NCI-H2107 (cell line): ENCODE measurements at places on chromosomes 13 and 19.

DNA sequence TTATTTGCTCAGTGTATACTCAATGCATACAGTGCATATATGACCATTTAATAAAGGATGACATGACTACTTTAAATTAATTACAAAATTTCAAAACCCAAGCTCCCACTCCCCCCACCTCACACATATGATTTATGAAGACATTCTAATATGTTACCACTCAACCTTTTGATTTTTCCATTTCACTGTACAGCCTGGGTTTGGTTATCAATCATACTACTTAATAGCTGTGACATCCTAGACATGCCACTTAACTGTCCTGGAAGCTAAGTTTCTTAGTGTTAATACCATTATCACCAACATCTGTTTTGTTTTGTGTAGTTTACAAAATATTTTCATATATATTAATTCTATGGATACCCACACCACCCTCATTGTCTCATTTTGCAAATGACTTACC, 42.2 kb downstream of the UBL3 start:
- no peak for DNase-seq

- DNase-seq = no peak
These were observed 904 bp upstream of the SIGLEC9 start for GRCh38 chr19:51123802-51124201.

GRCh38 chr13:98686270-98686669, 66.2 kb downstream of the SLC15A1 start:
- DNase-seq = no peak

DNA sequence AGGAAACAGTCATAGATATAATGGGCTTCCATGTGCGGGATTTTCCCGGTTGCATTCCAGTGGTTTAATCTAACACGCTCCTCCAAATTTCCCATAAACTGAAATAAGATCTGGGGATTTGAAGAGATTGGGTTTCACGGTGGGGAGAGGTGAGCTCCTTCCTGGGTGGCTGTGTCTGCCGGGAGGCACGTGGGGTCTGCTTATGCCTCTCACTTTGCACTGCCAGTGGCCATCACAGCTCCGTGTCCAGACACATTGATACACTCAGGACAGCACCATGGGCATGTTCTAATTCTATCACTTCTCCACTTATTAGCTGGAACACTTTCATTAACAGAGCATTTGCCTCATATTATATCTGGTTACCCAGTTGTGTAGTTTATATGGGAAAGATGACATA, 73.4 kb downstream of the SOX1 start:
- no peak for DNase-seq

DNA sequence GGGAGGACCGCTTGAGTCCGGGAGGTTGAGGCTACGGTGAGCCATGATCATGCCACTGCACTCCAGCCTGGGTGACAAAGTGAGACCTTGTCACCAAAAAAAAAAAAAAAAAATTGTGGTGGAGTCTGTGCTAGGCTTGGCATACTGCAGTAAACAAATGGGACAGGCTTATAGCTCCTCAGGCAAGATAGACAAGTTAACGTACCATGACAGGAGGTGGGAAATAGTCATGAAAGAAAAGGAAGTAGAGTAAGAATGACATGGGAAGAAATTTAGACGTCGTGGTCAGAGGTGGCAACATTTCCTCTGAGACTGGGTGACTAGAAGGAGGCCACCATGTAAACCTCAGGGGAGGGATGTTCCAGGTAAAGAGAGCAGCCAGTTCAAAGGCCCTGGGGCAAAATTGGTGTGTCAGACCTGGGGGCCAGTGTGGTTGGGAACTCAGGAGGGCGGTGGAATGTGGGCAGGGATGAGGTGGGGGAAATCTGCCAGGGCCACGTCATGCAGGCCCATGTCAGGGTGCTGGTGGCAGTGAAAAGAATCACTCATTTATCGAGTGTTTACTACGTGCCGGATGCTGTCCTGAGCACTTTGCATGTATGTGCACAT, 5.6 kb downstream of the SNRPA start:
- no peak for DNase-seq

DNA sequence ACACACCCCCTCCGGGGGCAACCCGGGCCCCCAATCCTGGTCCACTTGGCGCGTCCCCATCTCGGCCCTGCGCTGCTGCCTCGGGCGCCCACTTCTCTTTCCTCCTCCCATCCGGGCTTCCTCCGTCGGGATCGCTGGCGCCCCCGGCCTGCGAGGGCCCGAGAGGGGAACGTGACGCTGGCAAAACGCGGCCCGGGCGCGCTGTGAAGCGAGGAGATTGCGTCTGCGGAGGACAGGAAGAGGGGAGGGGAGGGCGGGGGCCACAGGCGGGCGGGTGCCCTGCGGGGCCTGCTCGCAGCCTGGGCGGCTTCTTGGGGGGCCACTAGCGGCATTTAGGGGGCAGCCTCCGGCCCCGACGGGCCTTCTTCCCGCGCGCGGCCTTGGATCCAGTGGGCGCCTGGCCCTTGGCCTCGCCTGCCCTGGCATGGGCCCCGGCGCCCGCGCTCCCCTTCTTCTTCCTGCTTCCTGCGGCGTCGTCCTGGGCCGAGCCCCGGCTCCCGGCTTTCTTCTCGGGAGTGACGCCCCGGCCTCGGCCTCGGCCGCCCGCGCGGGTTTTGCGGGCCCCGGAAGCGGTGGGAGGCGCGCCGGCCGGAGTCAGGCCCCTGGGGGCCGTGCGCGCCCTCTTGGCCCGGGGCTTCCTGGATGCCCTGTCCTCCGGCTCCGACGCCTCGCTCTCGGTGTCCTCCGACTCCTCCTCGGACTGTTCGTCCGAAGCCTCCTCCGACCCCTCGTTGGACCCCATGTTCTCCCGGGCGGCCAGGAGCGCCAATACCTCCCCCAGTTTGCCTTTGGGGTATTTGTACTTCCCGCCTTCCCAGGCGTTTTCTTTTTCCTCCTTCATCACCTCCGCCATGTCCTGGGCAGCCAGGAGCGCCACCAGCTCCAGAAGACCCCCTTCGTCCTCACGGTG, 2.2 kb downstream of the PNMA8B start:
- no peak for DNase-seq

DNA sequence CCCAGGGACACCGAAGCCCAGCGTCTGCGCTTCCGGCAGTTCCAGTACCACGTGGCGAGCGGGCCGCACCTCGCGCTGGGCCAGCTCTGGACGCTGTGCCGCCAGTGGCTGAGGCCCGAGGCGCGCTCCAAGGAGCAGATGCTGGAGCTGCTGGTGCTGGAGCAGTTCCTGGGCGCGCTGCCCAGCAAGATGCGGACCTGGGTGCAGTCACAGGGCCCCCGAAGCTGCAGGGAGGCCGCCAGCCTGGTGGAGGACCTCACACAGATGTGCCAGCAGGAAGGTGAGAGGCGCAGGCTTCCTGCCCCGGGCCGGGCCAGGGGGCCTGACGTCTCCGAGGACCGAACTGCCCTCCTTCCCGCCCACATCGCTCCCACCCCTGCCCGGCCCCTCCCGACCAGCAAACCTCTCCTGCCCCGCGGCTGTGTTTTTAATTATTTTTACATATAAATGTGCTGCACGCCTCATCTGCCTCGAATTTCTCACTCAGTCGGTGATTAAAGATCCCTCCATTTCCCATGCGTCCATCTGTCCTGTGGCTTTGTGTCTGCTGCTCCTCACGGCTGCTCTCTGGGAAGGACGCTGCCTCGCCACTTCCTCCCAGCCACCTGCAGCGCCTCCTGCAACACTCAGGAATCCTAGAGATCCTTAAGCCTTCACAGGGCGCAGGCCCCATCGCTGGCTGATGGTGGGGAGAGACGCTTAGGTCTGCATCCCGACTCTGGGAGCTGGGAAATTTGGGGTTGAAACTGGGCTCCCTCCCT, 4.3 kb downstream of the ZSCAN1 start:
- no peak for DNase-seq

DNA sequence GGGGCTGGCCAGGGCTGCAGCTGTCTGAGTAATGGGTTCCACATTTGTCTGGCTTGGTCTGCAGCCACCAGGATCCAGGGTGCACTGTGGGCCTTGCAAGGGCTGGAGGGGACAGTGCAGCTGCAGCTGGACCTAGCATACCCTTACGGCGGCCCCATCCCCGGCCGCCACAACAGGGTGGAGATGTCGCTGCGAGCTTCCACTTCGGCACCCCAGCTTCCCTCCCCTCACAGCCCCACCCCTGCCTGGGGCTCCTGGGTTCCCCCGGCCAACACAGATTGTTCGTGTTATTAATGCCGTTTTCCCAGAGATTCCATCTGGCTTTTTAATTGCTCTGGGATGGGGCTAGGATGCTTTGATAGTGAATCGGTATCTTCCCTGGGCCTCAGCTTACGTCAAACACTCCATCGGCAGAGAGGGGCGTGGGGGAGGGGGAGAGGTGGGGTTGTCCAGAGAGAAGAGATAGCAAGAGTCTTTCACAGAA, 5.8 kb downstream of the CEBPA start:
- no peak for DNase-seq

- no peak for DNase-seq
These were observed 10.2 kb upstream of the KPTN start for GRCh38 chr19:47494211-47494547.

DNA sequence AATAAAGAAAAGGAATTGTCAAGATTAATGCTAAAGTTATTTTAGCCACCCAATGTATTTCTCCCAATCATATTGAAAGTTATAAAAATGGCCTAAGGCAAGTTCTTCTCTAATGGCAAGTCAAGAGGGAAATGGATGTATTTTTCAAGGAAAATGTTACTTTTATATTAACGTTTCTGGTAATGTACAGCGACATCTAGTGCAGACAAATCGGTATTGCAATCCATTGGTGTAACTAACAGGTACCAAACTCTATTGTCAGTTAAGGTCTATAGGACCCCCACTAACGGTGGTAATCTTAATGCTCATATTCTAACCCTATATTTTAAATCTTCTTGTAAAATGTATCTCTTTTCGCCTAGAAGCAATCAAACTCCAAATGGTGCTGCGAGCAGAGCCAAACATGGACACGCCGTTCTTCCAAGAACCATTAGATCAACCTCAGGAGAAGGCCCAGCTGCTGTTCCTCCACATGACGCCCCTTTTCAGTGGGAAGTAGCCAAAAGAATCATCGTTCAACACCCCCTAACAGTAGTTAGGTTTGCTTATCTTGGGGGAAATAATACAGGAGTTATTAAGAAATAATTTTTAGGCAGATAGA, 98.5 kb upstream of the PABPC3 start:
- no peak for DNase-seq
